ENCODE measurements at places on chromosomes 5 and 9. TPM values are rescaled to one million over a fixed set of nuclear protein-coding genes. Genes with fewer than 3 reads are reported as not detected.

DNA sequence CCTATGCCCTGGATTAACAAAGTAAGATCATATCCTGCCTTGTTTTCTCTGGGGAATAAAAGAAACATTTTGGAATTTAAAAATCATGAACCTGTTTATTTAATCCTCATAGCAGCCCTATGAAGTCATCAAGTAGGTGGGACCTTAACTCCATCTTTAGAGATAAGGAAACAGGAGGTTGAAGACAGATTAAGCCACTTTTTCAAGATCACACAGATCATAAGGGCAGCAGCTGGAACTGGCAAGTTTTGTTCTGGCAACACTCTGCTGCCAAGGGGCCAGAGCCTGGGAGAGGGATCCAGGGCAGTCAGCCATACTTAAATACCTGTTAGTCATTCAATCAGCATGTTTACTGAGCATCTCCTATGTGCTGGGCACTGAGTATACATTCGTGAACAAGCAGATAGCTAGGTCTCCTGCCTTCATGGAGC lies 63.7 kb downstream of the SLC1A1 start:
- no peak for DNase-seq

DNA sequence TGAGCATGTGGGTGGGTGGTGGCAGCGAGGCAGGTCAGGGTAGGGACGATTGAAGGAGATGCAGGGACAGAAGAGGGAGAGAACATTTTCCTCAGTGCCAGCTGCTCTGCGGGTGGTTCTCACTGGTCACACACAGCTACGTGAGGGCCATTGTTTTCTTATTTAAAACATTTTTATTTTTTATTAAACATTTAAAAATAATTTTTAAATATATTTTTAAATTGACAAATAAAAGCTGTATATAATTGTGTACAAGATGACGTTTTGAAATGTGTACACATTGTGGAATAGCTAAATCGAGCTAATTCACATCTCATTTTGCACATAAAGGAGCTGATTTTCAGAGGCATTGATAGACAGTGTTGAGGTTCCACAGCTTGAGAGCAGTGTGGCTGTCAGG lies 14.0 kb downstream of the FAM240B start:
- no peak for DNase-seq

The FBLL1 gene
- not detected for total RNA-seq

- no peak for DNase-seq
Observed at GRCh38 chr5:149038336-149039080, 24.4 kb downstream of the SH3TC2 start.

The GDNF gene
- total RNA-seq, result 0.23 TPM

The PPP1R2B gene
- total RNA-seq, result 0.07 TPM

Data from epithelial cell of proximal tubule (primary cell).